ENCODE measurements at places on chromosomes 11 and 22.

GRCh38 chr11:45394294-45395085, 108.3 kb upstream of the SYT13 start:
- DNase-seq, result no peak

DNA sequence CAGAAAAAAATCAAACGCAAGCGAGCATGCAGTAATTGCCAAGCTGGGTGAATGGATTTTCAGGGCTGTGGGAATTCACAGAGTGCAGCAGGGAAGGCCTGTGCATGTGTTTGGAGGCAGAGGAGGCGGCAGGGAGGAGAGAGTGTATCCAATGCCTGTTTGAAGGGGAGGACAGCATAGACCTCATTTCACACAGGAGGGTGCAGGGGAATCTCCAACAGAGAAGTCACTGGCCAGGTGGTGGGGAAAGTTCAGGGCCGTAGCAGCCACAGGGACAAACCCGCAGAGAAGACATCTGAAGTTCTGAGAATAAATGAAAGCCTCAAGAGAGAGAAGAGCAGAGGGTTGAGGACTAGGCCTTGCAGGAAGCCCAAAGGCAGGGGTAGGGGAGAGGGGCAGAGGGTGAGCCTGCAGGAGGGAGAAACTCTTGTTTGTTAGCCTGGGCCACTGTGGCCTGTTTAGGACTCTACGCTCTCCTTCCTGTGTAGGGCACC, 19.2 kb upstream of the KDM2A start:
- no peak for DNase-seq

- no peak for DNase-seq
Observed at GRCh38 chr11:15493921-15494620, 379.3 kb downstream of the INSC start.

GRCh38 chr22:40609216-40609615, 27.3 kb downstream of the MRTFA start:
- no peak for DNase-seq

- DNase-seq, result no peak
Observed at GRCh38 chr11:102121329-102121728, 11.1 kb downstream of the YAP1 start.

- DNase-seq, result no peak
Observed at GRCh38 chr11:74775762-74776161, 27.1 kb downstream of the RNF169 start.

- DNase-seq, result no peak
Observed at GRCh38 chr22:44519886-44520285, 21.9 kb upstream of the RTL6 start.

DNA sequence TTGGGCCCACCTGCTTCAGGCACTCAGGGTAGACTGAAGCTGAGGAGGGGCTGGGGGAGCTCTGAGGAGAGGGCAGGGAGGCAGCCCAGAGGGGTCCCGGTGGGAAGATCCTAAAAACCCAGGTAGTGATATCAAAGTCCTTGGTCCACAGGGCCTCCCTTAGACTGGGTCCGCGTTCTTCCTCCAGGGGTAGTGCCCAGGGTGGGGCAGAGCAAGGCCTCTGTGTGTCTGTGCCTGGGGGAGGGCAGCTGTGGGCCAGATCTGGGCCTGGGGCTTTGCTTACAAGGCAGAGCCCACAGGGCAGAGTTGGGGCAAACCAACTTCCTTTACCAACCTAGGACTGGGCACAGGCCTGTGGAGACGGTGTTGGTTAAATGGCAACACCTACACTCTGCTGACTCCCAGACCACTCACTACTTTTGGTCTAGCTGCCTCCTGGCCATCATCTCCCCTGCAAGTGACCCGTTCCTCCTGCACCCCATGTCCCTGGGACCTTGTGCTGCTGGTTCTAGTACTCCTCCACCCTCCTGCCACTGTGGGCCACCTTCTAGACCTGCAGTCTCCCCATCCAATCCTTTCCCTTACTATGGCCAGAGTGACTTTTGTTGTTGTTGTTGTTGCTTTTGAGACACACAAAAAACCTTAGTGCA, 15.8 kb downstream of the ATG16L2 start:
- DNase-seq, result no peak

GRCh38 chr11:78838417-78838816, 263.8 kb upstream of the NARS2 start:
- DNase-seq, result no peak

DNA sequence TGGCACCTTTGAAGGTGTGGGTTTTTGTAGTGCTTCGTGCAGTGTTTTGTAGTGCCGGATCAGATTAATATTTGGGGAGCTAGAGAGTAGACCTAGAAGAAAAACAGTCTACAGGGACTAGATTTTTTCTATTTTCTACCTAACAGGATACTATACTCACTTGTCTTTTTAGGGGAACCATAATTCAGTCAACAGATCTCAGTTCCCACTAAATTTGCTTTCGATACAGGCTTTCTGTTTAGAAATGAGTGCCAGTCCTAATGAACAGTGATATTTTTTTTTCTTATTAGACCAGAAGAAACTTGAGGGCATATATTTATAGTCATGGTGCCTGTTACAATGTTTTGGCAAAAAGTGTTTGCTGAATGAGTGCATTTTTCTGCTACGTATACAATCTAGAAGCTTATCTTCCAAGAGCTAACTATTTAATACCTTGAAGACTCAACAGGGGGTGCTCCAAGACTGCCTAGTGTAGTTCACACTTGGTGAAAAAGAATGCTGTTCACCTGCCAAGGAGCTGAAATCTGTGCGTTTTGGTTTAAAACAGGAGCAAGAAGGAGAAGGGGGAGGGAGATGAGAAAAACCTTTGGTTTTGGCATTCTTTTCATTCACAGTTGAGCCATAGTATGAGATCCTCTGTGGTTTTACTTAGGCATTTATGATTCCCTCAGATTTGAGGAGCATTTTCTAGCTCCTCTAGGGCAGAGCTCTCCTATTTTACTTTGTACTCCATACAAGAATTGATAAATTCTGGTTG, 44.9 kb upstream of the VSTM5 start:
- DNase-seq, result no peak

DNA sequence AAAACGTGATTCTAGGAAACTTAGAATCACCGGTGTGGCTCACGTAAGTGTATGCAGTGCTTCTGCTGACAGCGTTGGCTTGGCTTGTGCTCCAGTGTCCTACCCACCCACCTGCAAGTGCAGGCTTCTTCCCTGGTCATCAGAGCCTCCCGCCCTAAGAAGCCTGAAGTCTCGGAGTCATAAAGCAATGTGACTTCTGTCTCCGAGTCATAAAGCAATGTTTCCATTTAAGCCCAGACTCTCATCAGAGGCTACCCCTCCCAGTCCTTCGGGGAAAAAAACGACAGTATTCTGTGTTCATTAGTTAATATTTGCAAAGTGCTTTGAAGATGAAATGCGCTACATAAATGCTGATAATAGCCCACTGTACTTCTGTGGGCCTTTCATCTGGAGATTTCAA, 293.8 kb downstream of the OPCML start:
- no peak for DNase-seq

GRCh38 chr11:70090961-70091381, 12.9 kb downstream of the ANO1 start:
- DNase-seq, result no peak

- no peak for DNase-seq
Observed at GRCh38 chr11:118638726-118639125, 31.3 kb downstream of the PHLDB1 start.

GRCh38 chr11:11480971-11481370, 127.9 kb upstream of the CSNK2A3 start:
- no peak for DNase-seq

DNA sequence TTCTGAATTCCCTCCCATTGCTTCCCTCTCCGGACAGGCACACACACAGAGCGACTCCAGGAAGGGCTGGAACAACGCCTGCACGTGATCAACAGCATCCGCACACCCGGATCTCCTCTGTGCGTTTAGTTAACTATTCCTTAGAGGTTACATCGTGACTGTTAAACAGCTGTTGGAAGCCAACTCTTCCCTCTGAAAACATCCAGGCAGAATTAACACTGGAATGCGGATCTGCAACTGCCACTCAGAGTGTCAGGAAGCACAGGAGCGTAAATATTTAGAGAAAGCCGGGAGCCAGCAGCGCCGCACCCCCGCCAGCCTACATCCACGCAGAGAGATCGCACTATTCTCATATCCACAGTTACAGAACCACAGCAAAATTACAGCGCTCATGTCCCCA, 46.2 kb downstream of the SHANK2 start:
- no peak for DNase-seq

Data from stimulated activated CD8-positive, alpha-beta memory T cell treated with anti-CD3 and anti-CD28 coated beads, Interleukin-15, amount 100 ng/mL, for 24 hours (primary cell).